ENCODE measurements at places on chromosomes 13 and 19. TPM values are rescaled to one million over a fixed set of nuclear protein-coding genes. Genes with fewer than 3 reads are reported as not detected.

DNA sequence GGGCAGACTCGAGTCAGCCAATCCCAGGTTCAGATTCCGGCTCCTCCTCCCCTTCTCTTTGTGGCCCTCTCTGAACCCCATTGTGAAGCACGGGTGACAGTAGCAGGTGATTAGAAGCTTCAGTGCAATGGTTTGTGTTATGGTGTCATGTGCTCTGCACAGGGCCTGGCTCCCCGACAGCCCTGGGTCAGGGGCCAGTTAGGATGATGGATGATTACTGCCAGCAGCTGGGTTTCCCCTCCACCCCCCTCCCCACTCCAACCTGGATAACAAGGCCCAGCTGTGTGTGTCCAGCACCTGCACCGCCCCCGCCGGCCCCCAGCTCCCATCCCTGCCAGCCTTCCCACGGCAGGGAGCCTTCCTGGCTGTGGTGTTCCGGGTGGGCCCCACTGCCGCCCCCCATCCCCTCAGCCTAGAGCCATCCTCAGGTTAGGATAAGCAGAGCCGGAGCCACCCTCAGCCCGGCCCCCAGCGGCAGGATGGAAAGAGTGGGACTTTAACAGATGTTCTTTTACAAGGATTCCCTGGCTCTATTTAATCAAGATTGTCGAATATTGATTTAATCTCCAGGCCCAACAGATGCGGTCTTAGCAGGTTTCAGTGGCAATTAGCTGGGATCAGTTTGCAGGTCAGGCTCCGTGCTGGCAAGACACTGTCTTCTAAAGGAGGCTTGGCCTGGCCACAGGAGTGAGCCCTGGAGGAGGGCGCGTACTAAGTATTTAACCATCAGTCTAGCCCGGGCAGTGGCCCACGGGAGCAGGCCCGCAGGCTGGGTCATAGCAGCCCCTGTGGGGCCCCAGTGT, 156.2 kb downstream of the SIPA1L3 start:
- H3K27me3 ChIP-seq = no peaks in the 10 kb centered on the region
- H3K27ac ChIP-seq = no peak overlapping the region
- no peak for DNase-seq
- peaks cover 10% of the 10 kb centered on the region for H3K4me1 ChIP-seq
- no peak overlapping the region for H3K4me3 ChIP-seq
- no peaks in the 10 kb centered on the region for H3K36me3 ChIP-seq

DNA sequence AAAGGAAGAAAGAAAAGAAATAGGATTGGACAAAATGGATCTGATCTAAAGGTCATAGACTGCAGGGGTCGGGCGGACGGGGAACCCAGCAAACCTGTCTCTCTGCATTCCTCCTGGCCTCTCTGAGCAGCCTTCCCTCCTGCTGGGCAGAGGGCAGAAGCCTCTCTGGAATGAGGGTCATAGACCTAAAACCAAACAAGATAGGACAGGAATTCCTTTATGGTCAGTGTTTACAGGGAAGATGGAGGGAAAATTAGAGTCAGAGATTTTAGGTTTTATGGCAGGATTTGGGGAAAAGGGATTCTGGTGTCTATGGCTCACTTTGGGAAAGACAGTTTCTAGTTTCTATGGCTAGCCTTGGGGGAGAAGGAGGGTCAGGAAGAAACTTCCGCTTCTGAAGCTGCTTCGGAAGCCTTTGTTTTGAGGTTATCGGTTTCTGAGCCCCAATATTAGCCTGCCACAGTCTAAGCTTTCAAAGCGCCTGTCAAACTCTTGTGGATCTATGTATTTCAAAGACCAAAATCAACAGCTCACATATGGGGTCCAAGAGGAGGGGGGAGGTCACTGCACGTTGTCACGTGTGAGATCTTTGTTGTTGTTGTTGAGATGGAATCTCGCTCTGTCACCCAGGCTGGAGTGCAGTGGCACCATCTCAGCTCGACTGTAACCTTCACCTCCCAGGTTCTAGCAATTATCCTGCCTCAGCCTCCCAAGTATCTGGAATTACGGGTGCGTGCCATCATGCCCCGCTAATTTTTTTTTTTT, 18.9 kb upstream of the DPRX start:
- H3K4me3 ChIP-seq = no peak overlapping the region
- no peak for DNase-seq
- H3K4me1 ChIP-seq = no peaks in the 10 kb centered on the region
- H3K27me3 ChIP-seq = no peaks in the 10 kb centered on the region
- H3K27ac ChIP-seq = no peak overlapping the region

- H3K36me3 ChIP-seq = no peaks in the 10 kb centered on the region
- DNase-seq = no peak
- no peak overlapping the region for H3K4me3 ChIP-seq
- no peaks in the 10 kb centered on the region for H3K4me1 ChIP-seq
- H3K27me3 ChIP-seq = peaks cover 6% of the 10 kb centered on the region
Observed at GRCh38 chr13:98216711-98217285, 39.7 kb upstream of the RNF113B start.

DNA sequence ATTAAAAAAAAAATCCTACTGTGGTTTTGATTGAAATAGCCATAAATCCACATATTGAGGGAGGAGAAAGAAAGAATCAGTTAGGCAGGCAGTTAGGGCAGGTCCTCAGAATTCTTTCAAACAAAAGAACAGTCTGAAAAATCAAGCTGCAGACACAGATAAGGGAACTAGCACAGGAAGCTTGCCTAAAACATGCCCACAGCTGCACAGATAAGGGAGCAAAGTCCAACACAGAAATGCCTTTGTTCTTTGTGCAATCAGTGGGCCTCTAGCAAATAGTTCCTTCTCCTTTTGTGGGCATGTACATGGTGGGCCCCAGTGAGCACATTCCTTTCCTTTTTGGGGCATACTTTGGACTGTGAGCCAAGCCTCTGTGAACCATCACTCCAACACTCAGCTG, 42.7 kb downstream of the UTP14C start:
- peaks cover 18% of the 10 kb centered on the region for H3K27me3 ChIP-seq
- no peak for DNase-seq
- H3K36me3 ChIP-seq = peaks cover 8% of the 10 kb centered on the region
- peaks cover 8% of the 10 kb centered on the region for H3K4me1 ChIP-seq
- no peak overlapping the region for H3K27ac ChIP-seq

- H3K36me3 ChIP-seq = no peaks in the 10 kb centered on the region
- no peak overlapping the region for H3K27ac ChIP-seq
- peaks cover 1% of the 10 kb centered on the region for H3K4me1 ChIP-seq
- H3K27me3 ChIP-seq = peaks cover 38% of the 10 kb centered on the region
- H3K4me3 ChIP-seq = no peak overlapping the region
- no peak for DNase-seq
Observed at GRCh38 chr19:34482380-34483250, 1.1 kb downstream of the WTIP start.

DNA sequence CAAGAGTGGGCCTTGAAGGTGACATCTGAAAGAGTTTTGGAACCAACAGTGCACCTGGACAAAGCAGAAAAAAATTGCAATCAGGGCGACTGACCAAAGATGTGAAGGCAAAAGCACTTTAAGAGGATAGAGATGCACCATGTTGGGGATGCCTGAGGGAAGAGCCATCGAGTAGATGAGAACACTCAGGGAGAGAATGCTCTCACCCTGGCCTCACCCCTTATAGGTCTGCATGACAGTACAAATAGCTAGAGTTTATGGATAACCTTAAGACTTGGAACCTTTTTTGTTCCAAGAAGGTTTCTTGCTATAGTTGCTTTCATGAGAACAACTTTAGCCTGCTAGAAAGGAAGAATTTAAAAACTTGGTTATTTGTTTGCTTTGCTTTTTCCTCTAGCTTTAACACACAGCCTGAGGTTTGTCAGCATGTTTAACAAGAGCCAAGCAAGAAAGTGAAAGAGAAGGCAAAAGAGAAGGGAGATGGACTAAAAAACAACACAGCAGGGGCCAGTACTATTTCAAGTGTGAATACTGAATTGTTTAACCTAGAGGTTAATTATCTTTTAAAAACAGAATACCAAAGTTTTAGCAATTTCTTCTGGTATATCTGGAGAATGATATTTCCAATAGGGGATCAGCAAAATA, 418.9 kb downstream of the DIAPH3 start:
- peaks cover 5% of the 10 kb centered on the region for H3K4me1 ChIP-seq
- H3K36me3 ChIP-seq = no peaks in the 10 kb centered on the region
- H3K27ac ChIP-seq = no peak overlapping the region
- peaks cover 1% of the 10 kb centered on the region for H3K27me3 ChIP-seq
- DNase-seq = no peak

- no peaks in the 10 kb centered on the region for H3K36me3 ChIP-seq
- no peak overlapping the region for H3K27ac ChIP-seq
- no peak for DNase-seq
- H3K4me1 ChIP-seq = no peaks in the 10 kb centered on the region
- H3K4me3 ChIP-seq = no peak overlapping the region
Observed at GRCh38 chr13:48961379-48961778, 14.3 kb upstream of the FNDC3A start.

DNA sequence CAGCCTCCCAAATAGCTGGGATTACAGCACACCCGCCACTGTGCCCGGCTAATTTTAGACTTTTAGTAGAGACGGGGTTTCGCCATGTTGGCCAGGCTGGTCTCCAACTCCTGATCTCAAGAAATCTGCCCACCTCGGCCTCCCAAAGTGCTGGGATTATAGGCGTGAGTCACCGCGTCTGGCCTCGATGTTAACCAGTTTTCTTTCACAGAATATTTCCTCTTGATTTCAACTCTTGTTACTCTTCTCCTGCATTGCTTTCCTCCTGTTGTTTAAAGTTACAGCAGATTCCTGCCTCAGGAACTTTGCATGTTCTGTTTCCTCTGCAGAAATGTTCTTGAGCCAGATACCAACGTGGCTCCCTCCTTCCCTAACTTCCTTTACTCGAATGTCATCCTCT, 3.7 kb upstream of the PEX11G start:
- DNase-seq = no peak
- H3K27me3 ChIP-seq = peaks cover 7% of the 10 kb centered on the region
- no peaks in the 10 kb centered on the region for H3K36me3 ChIP-seq
- H3K4me1 ChIP-seq = peaks cover 28% of the 10 kb centered on the region
- no peak overlapping the region for H3K4me3 ChIP-seq
- H3K27ac ChIP-seq = peak overlapping the region; percentile 2

DNA sequence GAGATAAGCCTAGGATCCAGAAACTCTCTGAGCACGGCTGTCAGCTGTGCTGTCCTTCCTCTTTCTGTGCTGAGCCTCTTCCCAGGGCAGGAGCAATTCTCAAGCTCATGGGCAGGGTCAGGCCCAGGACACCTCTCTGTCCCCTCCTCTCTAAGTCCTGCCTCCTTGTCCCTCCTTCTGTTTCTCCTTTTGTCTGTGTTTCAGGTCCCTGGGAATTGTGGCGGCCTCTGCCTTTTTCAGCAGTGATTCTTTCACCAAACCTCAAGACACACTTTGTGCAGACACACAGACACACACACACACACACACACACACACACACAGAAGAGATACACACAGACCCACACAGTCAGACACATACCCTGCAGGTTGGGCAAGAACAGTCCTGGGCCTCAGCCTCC, at the start of gene PSG1:
Gene PSG1 (minus strand): TSS at position 101 of the 400 bp plus-strand sequence. CDS start 132 bp downstream, outside the sequence.
- no peak within 1 kb of the TSS for H3K4me3 ChIP-seq
- no peaks in the 10 kb centered on the region for H3K4me1 ChIP-seq
- H3K36me3 ChIP-seq = no peaks in the 10 kb centered on the region
- H3K27ac ChIP-seq = no peak within 1 kb of the TSS
- DNase-seq = no peak
- H3K27me3 ChIP-seq = peaks cover 13% of the 10 kb centered on the region

The ALOX5AP gene
- 33.8 TPM for total RNA-seq

The MYO9B gene
- total RNA-seq = 104 TPM

The KIR2DL4 gene
- not detected for total RNA-seq

The GJB2 gene
- 5.1 TPM for total RNA-seq
